ENCODE measurements at places on chromosomes 7 and 10.

- no peak for DNase-seq
Observed at GRCh38 chr10:8420182-8420581, 365.7 kb downstream of the GATA3 start.

DNA sequence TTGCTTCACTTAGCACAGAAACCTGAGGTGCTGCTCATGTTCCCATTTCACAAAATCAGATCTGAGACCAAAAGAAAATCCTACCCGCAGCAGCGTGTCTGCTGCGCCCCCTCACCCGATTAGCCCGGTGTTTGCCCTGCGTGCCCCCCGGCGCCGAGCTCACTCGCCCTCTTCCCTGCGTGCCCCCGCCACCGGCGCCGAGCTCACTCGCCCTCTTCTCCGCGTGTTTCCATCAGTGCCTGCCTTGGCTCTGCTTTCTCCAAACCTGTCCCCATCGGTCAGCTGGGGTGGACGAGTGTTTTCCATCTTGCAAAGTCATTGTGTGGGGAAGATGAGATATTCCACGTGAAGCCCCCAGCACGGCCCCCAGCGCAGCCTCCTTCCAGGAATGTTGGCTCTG lies 225.3 kb upstream of the PITRM1 start:
- DNase-seq, result no peak

DNA sequence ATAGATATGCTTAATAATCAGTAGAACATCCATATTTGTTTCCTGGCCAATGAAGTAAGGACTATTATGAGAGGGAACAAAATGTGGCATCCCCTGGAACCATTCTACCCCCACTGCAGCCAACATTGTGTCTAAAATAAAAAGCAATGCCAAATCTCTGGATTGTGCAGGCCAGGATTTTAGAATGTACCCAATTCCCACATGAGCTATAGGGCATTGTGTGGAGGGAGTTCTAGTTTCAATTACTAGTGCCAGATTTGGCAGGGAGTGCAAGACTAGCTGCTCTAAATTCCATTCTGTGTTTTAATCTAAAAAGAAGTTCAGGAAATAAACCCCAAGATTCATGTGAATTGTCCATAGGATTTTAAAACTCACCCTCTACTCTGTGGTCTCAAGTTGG lies 112.3 kb downstream of the HGF start:
- no peak for DNase-seq

- no peak for DNase-seq
Observed at GRCh38 chr7:54833001-54833467, 74.0 kb upstream of the SEC61G start.

GRCh38 chr7:78164459-78164858 lies 365.9 kb downstream of the PHTF2 start:
- DNase-seq, result no peak

- no peak for DNase-seq
Observed at GRCh38 chr7:81299711-81300110, 380.9 kb upstream of the SEMA3C start.

- no peak for DNase-seq
Observed at GRCh38 chr7:150954201-150954985, 23.7 kb downstream of the KCNH2 start.
